ENCODE measurements at places on chromosomes 2 and 18. TPM values are rescaled to one million over a fixed set of nuclear protein-coding genes. Genes with fewer than 3 reads are reported as not detected.

DNA sequence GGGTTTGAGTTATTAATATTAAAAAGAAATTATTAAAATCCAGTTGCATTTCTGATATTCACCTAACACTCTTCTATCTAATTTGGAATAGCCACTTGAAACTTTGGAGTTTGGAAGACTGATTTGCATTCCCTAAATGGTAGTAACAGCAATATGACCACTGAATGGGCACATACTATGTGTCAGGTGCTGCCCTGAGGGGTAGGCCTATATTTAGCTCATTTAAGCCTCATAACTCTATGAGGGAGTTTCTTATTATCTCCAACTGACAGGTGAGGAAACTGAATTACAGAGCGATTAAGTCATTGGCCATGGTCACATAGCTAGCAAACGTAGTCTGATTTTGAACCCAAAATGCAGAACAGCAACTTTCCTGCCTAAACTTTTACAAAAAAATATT lies 77.3 kb downstream of the VWA3B start:
- DNase-seq, result no peak

DNA sequence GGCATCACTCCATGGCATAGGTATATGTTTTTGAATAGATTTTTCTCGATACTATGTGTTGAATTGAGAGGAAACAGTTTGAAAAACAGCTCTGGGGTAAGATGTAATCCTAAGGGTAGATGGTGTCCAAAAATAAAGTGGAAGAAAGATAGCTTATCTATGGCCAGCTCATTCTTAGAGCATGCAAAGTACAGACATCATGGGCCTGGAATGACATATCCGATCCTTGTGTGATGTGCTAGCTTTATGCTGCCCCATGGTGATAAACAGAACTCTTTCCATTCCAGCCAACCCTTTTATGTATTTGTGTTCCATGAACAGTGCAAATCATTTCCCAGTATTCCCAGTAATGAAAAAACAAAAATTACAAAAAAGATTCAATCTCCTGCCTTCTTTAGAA lies 390.2 kb upstream of the NXPH2 start:
- DNase-seq, result no peak

DNA sequence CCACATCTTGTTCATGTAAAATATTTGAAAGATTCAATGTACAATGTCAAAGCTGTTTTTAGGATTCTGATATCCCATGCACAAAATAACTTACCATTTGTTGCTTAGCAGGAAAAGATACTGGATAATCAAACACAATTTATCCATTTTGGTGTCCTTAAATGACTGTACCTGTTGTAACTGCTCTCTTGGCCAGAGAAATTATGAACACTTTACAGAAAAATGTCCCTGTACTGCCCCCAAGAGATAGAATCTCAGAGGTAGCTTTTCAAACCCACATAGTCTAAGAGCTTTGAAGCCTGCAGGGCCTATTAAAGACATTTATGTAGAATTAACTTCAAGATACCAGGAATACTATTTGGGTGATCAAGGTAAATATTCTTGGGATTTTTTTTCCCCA lies 12.2 kb upstream of the ME2 start:
- DNase-seq, result peak; percentile 29

DNA sequence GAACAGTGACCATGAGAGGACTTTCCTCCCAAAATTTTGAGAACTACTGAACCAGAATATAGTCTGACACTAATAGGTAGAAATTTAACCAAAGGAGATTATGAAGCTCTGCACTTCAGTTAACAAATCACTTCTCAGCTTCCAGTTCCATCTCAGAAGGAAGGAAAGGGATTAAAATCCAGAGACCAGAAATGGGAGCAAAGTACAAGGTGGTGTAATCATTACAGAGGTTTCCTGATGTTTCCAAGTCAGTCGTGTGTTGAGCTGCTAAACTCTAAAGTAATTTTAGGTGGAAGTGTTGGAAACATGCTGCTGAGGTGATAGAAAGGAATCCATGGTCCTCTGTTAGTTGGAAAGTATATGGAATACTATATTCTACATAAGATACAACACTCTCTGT lies 10.8 kb downstream of the TYMS start:
- DNase-seq, result no peak

Gene SCN2A
- total RNA-seq, result 1.3 TPM

GRCh38 chr2:105546628-105546974 lies 147.8 kb upstream of the FHL2 start:
- no peak for DNase-seq

DNA sequence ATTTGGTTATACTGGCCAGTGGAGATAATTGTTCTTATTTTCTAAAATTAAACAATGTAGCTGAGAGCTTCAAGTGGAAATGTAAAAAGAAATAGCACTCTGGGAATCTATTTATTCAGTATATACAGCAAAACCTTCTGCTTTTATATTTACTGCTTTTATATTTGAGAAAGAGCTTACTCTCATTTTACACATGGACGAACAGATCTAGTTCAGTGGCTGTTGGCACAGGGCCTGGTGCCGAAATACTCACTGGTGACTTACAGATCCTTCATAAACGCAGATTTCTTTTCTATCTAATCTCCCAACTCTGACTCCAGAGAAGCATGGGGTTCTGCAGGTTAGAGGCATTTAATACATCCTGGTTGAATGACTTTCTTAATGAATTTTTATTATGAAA lies 266.2 kb downstream of the ASXL3 start:
- no peak for DNase-seq

Gene NDUFV2
- total RNA-seq, result 149 TPM

DNA sequence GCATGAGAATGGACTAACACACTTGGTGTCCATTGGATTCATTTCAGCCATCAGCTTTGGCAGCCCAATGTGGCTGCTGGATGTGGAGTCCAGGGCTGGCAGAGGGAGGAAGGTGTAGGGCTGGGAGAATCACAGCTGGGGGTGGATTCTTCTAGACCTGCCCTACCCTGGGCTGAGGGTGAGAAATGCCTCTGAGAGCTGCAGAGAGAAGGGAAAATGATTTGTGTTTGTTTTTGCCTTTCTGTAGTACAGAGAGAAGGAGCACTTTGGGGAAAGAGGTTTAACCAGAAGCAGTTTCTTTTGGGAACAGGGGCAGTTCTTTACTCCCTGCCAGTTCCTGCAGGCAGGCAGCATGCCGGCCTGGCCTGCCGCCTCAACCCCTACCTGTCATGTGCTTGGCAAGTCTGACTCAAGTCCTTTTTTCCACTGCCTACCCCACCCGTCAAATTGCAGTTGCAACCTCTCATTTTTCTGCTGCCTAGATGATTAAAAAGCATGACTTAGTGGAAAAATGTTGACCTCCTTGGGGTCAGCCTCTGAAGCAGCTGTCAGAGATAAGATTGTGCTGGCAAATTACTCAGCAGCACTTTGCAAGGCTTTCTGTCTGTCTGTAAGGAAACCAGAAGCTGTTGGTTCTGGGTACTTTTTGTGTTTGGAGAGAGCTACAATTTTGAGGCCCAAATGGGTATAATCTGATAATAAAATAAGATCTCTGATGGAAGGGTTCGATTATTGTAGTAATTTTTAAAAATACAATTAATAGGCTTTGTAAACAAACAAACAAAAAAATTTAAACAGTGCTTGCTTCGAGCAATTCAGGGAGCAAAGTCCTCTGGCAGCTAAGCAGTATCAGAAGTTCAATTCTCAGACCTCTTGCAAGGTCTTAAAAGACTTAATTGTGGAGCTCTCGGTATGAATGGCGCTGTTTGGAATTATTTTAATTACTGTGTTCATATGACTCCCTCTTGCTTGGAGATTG lies 21.7 kb downstream of the LBH start:
- peak; percentile 96 for DNase-seq

GRCh38 chr18:44747157-44747556 lies 66.5 kb downstream of the SETBP1 start:
- DNase-seq, result no peak

DNA sequence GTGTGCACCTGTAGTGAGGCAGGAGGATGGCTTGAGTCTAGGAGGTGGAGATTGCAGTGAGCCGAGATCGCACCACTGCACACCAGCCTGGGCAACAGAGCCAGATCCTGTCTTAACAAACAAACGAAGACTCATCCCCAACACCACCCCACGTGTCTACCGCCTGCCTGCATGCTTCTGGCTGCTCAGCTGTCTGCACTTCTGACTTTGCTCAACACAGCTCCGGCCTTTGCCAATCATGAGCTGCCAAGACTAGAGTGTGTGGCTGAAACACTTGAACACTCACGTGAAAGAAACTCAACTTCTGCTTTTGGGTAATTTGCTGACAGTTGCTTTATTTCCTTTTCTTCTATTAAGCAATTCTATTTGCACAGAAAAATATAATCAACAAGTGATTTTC lies 32.1 kb upstream of the SP3 start:
- no peak for DNase-seq

GRCh38 chr2:240460781-240461431 lies 25.4 kb downstream of the GPC1 start:
- no peak for DNase-seq

DNA sequence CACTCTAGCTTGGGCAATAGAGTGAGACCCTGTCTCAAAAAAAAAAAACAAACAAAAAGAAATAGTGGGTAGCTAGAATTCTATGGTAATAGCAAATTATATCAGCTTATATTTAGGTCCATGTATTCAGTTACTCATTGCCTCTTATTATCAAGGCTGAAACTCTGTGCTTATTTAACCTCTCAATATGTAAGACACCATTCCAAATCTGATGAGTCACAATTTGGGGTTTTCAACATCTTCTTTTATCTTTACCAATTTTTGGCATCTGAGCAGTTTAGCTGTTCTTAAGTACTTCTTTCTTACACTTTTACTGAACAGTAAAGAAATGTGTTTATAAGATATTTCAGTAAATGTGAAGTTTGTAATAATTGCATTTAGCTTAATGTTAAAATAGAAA lies 69.3 kb downstream of the TTC27 start:
- DNase-seq, result peak; percentile 54

Gene ADGRF3
- total RNA-seq, result not detected

GRCh38 chr18:2932247-2933181 lies 80.4 kb downstream of the LPIN2 start:
- peak; percentile 63 for DNase-seq

DNA sequence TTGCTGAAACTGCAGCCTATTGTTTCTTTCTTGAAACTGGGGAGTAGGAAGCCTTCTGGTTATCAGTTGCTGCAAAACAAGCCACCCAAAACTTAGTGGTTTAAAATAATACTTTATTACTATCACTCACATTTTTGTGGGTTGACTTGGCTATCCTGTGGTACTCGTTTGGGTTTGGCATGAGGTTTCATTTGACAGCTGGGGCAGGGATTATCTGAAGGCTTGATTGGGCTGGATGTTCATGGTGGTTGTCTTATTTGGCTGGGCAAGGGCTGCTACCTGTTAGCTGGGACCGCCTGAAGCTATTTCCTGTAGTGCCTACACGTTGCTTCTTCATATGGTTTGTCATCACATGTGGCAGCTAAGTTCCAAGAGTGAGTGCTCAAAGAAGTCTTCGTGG lies 122.3 kb downstream of the PLCL1 start:
- DNase-seq, result peak; percentile 74

DNA sequence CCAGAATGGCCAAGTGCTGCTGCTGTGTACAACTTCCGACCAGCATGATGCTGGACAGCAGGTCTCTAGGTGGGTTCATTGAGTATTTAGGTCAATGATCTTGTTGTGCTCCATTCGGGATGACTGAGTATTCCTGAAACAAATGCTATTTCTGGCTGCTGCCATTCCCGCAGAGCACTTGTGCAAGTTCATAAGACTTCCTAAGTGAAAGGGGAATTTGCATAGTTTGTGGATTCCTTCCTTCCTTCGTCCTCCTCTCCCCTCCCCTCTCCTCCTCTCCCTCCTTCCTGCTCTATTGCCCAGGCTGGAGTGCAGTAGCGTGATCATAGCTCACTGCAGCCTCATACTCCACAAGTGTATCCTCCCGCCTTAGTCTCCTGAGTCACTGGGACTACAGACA lies 40.4 kb downstream of the LDLRAD4 start:
- DNase-seq, result no peak

Gene EGR4
- not detected for total RNA-seq

- no peak for DNase-seq
These were observed 229.7 kb downstream of the ANKRD36B start for GRCh38 chr2:97359861-97360584.

- peak; percentile 61 for DNase-seq
These were observed 2.3 kb downstream of the CPS1 start for GRCh38 chr2:210558708-210559107.

DNA sequence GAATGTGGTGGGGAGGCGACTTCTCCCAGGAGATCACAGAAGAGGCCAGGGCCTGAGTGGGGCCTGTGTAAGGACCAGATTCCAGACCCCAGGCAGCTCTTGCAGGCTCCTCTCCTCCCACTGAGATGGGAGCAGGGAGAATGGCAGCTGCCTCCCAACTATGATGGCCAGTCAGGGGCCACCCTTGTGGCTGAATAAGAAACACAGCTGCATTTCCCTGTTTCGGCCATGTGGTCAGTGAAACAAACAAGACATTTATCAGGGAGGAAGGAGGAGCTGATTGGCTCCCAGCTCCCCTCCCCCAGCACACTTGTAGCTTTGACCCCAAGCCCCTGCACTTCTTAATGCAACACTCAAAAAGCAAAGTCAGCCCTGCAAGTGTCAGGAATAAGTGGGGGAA lies 143.5 kb downstream of the CELF4 start:
- DNase-seq, result peak; percentile 29

GRCh38 chr2:28325567-28326468 lies 66.8 kb upstream of the FOSL2 start:
- DNase-seq, result no peak

Gene CEBPZ
- total RNA-seq, result 45.4 TPM

Gene TOGARAM2
- total RNA-seq, result 0.75 TPM

- peak; percentile 40 for DNase-seq
These were observed 7.0 kb downstream of the ASIC4 start for GRCh38 chr2:219521066-219521880.

GRCh38 chr2:162073888-162074631 lies at the start of gene DPP4:
TSS of gene DPP4 (minus strand) at chr2:162074215. CDS start at chr2:162073981, 234 bp downstream.
- peak; percentile 42 for DNase-seq

- no peak for DNase-seq
These were observed 21.1 kb upstream of the EGR4 start for GRCh38 chr2:73314441-73314840.

DNA sequence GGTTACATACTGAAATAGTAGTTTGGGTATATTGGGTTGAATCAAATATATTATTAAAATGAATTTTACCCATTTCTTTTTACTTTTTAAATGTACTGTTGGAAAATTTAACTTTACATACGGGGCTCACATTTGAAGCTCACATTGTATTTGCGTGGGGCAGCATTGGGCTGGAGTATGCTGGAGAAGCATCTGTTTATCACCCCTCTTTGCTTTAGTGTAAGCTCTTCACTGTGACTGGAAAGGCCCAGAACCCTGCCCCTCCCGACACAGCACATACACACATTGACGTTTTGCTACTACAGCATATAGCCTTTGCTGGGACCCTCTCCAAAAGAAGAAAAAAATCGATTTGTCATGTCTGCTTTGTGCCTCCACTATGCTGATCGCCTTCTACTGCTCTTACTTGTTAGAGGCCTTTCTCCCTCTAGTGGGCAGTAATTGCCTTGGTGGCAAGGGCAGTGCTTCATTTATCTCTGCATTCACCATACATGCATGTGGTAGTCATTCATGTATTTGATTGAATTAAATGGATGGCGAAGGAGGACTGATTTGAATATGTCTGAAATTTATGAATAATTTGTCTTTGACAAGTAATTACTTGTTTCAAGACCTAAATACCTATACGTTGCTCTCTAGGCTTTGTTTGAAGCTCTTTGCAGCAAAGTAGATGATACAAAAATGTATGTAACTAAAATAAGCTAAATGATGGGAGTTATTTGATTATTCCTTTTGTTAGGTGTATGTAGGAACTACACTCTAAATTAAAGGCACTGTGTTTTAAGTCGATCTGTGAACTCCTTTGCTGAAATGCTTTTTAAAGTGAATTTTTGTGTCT lies 37.4 kb downstream of the VAPA start:
- peak; percentile 56 for DNase-seq

All from LHCN-M2 (cell line).